ENCODE measurements at places on chromosomes 5 and 9.

GRCh38 chr5:32165597-32165996 lies 8.5 kb downstream of the GOLPH3 start:
- no peak for DNase-seq

GRCh38 chr5:113176196-113176595 lies 199.6 kb downstream of the DCP2 start:
- no peak for DNase-seq

GRCh38 chr5:24547132-24547531 lies 97.6 kb downstream of the CDH10 start:
- DNase-seq = no peak

DNA sequence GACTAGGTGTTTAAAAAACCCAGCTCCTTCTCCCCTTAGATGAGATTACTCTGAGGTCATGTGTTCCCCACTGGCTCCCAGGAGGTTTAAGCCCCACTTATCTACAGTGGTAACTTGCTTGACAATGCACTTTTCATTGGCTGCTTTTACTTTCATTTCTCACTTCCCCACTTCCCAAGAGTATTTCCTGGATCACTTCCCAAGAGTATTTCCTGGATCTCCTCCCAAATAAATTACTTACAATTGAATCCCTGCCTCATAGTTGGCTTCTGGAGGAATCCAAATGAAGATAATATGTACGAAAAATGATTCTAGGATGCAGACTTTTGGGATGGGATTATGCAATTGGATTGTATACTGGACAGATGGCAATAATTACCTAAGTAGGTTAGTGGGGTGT lies 47.1 kb upstream of the CHSY3 start:
- no peak for DNase-seq

DNA sequence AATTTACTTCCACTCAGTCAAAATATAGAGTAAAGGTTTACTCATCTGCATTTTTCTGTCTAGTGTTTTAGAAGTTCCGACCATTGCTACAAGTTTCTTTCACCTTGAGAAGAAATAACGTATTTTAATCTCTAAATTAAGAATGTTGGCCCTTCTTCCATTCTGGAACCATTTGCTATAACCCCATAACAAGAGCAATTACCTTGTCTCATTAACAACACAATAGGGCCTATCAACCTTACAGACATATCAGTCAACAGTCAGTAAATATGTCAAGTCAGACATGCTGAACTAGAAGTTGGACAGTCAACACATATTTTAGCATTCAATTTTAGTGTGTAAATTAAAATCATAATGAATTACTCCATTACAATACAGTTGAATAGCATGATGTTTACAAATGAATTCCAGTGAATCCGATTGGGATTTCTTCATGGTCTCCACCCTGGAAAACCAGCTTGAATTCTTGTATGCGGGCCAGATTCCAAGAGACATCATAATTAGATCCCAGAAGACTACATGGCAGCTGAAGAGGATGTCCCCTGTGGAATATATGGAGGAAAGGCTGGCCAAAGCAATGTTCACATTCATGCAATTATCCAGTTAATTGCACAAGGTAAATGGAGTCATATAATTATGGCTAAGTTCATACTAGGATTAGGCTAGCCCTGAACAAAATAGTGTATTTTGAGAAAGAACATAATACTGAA lies 196.2 kb upstream of the TARS1 start:
- no peak for DNase-seq

- no peak for DNase-seq
Observed at GRCh38 chr9:77834898-77835488, 186.9 kb upstream of the GNA14 start.

GRCh38 chr9:93630806-93631411 lies 54.5 kb downstream of the PHF2 start:
- no peak for DNase-seq

GRCh38 chr5:122311961-122312590 lies at the start of gene SNCAIP:
Gene SNCAIP, plus strand, starts transcription at chr5:122312237. Its CDS starts 78,898 bp downstream, at chr5:122391135.
- no peak for DNase-seq

DNA sequence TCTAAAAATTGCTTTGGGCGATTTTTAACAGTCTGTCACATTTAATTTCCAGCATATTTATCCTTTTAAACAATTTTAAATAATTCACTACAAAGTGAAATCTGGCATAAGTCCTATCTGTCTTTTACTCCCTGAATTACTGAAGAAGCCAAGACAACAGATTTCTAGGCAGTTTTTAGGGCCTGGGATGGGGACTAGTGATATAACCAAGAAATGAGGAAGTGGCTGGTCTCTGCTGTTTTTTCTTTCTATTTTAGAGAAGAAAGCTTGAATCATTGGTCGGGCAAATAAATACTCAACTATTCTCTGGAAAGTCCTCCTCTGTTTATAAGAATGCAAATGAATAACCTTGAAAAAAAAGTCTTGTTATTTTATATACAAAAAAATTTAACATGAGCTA lies 79.7 kb upstream of the SSBP2 start:
- no peak for DNase-seq

DNA sequence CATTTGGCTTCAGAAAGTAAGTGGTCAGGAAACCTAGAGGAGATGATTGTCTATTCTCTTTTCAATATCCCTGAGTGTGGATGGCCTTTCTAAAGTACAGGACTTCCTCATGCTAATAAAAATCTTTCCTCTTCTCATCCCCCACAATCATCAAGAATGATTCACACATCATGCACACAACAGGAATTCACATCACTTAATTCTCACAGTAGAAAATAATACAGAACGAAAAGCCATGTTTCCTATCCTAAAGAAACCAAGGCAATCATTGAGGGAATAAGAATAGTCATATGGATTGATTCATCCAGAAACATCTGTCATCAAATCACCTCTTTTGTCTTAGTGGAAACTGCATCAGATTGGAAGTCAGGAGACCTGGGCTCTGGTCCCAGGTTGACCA lies 203.1 kb upstream of the PIK3R1 start:
- DNase-seq = no peak

GRCh38 chr5:19910136-19910535 lies 77.9 kb downstream of the CDH18 start:
- no peak for DNase-seq

- DNase-seq = no peak
Observed at GRCh38 chr5:90551376-90551775, 7.2 kb upstream of the ADGRV1 start.

DNA sequence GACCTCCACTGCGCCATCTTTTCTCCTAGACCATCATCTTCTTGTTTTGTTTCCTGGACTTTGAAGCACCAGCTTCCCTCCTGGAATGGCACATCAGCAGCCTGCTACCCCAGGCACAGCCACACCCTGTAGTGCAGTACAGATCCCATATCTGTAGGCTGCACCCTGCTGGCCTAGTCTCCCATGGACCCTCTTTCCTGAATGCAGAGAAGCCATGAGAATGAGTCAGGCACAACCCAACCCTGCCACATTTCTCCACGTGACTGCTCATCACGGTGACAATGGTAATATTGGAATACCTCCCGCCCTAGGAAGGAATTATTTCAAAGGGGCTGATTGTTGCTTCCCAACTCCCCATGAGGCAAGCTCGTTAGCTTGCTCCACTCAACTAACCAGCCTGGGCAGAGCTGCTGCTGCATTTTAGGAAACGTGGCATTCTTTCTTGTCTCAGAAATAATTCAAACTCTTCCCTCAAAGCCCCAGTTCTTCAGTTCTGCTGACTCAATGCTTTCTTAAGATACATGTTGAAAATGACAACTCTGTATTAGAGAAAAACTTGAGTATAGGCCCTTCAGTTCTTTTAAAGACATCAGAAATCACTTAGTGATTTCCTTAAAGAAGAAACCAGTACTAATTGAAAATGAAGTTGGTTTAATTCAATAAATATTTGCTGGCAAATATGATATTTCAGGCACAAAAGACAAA lies 328.1 kb downstream of the MLLT3 start:
- no peak for DNase-seq

- no peak for DNase-seq
Observed at GRCh38 chr9:69500896-69501295, 171.3 kb downstream of the APBA1 start.

DNA sequence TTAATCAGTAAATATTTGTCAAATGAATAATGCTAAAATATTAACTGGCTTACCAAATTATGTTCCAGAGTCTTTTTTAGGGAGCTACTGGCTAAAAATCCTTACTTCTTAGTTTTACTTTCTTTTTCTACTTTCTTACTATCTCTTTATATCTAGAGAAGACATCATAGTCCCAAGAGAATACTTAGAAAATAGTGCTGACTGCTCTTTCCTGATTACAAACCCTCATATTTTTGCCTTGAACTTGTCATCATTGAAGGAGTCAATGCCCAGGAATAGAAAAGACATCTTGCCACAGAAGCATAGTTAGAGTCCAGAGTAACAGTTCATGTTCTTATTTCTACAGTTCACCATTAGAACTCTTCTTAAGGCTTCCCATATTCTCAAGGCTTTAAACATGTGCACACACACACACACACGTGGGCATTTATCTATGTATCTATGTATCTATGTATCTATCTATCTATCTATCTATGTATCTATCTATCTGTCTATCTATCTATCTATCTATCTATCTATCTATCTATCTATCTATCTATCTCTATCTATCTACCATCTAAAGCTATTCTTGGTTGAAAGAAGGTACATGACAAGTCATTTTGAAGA lies 654.3 kb downstream of the ANXA1 start:
- DNase-seq = no peak

GRCh38 chr5:91416491-91416890 lies 33.4 kb upstream of the ARRDC3 start:
- no peak for DNase-seq

DNA sequence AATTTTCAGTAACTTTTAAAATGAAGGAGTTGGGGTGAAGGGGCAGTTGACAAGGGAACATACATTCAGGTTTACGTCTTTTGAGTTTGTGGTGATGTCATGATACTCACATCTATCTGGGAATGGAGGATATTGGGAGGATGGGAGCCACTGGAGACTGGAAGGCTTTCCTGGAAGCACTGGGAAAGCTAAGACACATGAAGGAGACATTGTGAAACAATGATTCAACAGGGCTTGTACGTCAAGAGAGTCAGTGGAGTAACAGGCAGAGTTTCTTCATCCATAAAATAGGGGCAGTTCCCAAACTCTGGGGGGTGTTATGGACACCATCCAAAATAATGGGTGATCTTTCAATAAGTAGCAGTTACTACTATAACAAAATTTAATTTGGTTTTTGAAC lies 572.8 kb downstream of the CCDC171 start:
- DNase-seq = no peak

DNA sequence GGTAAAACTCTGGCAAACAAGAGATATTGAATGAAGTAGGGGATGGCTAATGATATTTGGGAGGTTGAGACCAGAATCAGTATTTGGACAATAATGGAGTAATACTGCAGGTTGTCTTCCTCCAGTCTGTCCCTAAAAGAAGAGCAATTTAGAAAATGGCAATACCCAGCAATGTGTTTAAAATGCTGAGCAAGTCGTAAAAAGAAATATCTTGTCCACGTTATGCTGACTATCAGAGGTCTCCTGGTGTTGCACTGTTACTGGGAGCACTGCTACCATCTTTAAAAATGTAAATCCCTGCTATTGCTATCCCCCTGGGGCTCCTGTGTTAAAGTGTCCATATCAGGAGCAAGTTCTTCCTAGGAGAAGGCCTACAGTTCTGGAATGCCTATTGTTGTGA lies 10.4 kb downstream of the CYSTM1 start:
- no peak for DNase-seq

DNA sequence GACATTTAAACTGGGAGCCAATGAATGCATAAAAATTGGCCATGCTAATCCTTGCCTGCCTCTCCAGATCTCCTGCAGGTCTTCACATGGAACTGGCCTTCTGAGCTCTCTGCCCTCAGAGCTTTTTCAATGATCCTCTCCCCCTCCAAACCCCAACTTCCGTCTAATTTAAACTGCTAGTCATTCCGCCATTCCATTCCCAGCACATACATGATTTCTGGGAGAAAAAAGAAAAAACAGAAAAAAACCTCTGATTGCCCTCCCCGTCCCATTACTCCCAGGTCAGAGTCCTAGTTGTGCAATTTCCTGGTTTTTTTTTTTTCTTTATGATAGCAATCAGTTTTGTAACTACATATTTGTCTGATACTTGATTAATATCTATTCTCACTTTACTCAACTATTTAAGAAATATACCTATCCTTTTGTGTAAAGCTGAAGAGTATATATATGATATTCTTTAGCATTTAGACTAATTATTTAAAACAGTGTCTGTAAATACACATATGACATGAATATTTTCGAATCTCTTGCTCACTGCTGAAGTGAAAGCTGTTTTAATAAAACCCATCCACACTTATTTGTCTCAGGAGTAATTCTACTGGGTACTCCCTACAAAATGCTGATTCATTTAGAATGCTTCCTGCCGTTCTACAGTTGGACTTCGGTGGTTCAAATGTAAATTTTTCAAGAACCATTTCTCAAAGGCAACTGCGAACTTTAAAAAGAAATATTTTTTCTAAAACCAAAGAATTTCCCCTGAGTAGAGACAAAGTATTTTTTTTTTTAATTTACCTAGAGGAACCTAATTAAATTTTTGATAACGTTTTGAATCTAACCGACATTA lies 1.6 kb downstream of the HINT1 start:
- no peak for DNase-seq

DNA sequence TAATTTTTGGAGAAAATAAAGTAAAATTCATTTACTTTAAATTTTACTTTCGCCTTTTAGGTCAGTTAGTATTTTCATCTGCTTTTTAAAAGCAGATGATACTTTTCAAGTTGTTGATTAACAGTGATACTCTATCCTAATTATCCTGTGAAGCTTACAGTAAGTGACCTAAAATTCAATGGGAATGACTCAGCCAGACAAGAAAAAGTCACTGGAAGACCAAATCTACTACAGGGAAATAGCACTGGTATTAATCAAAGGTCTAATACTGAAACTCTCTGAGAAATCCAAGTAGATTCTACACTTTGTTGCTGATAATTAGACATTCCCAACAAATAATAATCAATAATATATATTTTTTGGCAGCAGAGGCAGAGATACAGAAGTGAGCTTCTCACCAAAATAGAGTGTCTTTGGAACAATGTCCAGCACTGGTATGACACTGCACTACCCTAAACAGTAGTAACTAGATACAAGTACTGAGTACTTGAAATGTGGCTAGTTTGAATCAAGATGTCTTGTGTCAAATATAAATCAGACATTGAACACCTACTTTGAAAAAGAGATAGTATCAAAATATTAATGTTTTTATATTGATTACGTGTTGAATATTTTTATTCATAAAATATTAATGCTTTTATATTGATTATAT lies 22.8 kb upstream of the ELL2 start:
- no peak for DNase-seq

DNA sequence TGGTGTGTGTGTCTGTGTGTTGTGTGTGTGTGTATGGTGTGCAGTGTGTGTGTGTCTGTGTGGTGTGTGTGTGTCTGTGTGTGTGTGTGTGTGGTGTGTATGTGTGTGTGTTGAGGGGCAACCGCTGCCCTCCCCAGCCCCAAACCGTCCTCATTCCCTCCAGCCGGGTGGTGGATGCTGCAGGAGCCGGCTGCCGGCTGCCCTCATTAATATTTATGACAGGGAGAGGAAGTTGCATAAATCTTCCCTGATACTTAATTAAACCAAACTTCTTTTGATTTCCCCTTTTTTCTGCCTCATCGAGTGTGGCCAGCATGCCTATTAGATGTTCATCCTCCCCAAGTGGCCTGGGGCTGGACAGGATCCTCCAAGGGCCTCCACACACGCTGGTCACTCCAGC lies 121.4 kb upstream of the MVB12B start:
- DNase-seq = no peak

- DNase-seq = no peak
Observed at GRCh38 chr5:6161257-6161656, 217.1 kb downstream of the MED10 start.
